ENCODE measurements at places on chromosomes 1 and 21.

DNA sequence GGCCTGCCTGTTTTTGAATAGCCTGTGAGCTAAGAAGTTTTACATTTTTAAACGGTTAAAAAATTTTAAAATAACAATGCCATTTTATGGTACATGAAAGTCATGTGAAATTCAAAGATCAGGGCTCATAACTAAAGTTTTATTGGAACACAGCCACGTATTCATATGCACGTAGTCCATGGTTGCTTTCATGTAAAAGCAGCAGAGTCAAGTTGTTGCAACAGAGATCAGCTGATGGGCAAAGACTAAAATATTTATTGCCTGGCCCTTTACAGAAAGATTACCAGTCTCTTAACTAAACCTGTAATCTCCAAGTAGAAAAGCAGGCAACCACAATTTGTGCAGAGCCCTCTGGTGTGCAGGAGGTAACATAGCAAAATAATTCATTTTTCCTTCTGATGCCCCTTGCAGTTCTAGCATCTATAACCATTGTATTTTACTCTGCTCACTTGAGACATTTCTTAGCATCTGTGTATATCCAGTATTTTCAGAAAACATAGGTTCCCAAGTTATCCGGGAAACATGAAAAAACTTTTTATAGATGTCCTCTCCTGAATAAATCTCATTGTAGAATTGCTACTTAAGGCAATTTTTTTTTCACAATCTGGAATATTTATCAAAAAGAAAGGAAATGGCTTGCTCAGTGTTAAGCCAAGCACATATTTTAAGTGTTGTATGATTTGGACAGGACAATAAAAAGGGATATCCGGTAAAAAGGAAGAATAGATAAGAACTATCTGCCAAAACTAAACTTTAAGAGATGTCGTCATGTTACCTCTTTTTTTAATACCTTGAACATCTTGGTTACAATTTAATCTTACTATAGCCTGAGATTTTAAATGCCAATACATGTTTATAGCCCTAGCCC lies 430.8 kb downstream of the PLPP3 start:
- no peak for DNase-seq

DNA sequence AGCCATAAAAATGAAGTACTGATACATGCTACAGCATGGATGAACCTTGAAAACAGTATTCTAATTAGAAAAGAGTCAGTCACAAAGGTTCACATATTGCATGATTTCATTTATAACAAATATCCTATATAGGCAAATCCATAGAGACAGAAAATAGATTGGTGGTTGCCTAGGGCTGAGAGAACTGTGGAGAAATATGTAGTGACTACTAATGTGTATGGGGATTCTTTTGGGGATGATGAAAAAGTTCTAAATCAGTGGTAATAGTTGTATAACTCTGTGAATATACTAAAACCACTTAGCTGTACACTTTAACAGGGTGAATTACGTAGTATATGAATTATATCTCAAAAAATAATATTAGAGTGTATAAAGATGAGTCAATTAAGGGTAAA lies 45.8 kb downstream of the RNF115 start:
- no peak for DNase-seq

- no peak for DNase-seq
These were observed 173.2 kb upstream of the ATP1B1 start for GRCh38 chr1:168933141-168933805.

- DNase-seq: no peak
These were observed 645.2 kb upstream of the USP24 start for GRCh38 chr1:55860326-55860725.

Measured in activated CD8-positive, alpha-beta memory T cell treated with anti-CD3 and anti-CD28 coated beads, Interleukin-2, amount 50 U/mL, for 4 hours (primary cell).